Muscle of arm (tissue), 14 donors: ENCODE measurements at places on chromosomes 2 and 18. TPM values are rescaled to one million over a fixed set of nuclear protein-coding genes. Genes with fewer than 3 reads are reported as not detected.
A peak's percentile ranks its signal among the peaks of the same experiment; 100 is the strongest.

Gene LMAN2L
- polyA plus RNA-seq: 19.1 TPM

Gene GPR35
- 0.62 TPM for polyA plus RNA-seq

Gene FAM110C
- polyA plus RNA-seq: 1.6 TPM

Gene WDSUB1
- 8.9 TPM for polyA plus RNA-seq

Gene SP140
- polyA plus RNA-seq: 1.5 TPM

Gene NCOA1
- polyA plus RNA-seq: 168 TPM

Gene DQX1
- 1.2 TPM for polyA plus RNA-seq

Gene AFF3
- polyA plus RNA-seq: 3.6 TPM

Gene ABCB6
- polyA plus RNA-seq: 36.5 TPM

Gene ZNF396
- 1.3 TPM for polyA plus RNA-seq

Gene GRHL1
- polyA plus RNA-seq: 0.78 TPM

Gene SLC16A14
- 3.4 TPM for polyA plus RNA-seq

Gene CTAGE1
- not detected for polyA plus RNA-seq

DNA sequence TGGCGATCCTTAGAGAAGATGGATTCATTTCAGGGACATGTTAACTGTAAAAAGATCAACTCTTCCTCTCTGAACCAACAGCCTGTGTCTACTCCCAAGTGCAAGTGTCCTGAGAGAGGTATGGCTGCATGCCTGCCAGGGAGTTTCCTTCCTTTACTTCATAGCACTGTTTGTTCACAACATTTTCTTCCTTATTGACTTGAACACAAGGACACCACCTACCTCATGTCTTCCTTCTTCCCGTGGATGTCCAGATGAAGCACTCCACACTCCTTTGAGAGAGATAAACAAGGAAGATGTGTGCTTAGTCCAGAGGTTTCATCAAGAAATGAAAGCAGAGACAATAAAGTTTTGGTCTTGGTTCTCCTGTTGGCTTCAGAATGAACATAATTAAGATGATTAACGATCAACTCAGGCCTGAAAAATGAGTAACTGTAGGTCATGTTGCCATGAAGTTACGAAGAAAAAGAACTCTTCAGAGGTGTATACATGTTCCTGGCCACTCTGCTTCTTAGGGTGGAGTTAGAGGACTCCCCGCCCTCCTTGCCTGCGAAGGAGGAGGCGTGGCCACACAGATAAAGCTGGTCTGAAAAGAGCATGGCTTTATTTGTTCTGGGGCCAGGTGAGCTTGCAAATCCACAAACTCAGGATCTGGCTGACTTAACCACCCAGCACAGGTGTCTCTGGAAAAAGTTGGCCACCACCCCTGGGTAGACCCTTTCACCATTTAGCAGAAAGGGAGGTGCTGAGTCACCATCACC is 155.0 kb upstream of the KCTD1 start:
- no peak for DNase-seq

DNA sequence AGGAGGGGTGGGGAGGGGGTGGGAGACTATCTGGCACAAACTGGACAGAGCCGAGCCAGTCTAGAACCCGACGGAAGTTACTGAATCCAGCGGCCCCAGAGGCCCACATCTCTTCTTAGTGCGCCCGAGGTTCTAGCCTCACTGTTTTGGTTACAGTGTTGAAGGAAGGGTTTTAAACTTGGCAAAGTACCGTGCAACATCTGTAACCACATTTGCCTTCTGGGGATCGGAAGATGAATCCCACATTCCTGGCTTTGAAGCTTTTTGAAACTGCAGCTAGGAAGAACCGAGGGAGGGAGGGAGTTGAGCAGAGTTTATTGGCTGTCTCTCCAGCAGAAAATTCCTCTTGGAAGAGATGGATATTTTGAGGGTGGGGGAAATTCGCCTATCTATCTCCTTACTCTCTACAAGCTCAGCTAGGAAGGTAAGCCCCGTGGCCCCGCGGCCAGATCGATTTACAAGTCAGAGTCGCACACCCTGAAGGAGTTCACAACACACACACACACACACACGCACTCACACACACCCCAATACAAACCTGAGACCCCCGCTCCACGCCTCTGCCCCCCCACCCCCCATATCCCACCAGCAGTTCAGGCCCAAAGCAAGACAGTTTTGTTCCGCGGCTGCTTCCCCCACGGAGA is 1.0 kb downstream of the ACVR1 start:
- DNase-seq: peak; percentile 88

DNA sequence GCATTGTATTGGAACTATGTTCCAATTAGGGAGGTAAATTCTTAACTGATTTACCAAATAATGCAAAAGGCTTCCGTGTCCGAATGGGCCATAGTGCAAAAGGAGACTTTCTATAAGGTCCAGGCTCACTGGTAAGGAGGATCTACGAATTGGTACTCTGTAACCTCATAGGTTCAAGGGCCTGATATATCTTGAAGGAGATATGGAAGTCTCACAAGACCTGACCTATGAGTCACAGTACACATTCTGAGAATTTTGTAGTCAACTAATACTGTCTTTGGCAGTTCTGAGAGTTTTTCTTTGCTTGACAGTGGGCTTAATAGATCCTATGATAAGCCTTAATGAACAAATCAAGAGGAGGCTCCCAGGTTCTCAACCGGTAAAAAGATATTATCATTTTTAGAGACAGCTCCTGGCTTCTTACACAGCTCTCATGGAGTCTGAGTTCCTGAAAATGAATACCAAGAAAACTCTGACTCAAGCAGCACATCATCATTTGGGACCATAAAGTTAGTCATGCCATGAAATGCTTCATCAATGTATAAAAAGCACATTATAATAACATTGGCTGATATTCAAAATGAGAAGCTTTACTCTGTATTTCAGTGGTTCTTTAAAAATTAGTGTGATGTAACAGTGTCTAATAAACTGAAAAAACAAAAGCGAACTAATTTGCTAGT is 1275.2 kb upstream of the CRIM1 start:
- DNase-seq: no peak

- DNase-seq: no peak
Measured at GRCh38 chr2:18518116-18519111, 42.0 kb downstream of the RDH14 start.

- DNase-seq: no peak
Measured at GRCh38 chr2:33839791-33840190, 240.7 kb upstream of the FAM98A start.

DNA sequence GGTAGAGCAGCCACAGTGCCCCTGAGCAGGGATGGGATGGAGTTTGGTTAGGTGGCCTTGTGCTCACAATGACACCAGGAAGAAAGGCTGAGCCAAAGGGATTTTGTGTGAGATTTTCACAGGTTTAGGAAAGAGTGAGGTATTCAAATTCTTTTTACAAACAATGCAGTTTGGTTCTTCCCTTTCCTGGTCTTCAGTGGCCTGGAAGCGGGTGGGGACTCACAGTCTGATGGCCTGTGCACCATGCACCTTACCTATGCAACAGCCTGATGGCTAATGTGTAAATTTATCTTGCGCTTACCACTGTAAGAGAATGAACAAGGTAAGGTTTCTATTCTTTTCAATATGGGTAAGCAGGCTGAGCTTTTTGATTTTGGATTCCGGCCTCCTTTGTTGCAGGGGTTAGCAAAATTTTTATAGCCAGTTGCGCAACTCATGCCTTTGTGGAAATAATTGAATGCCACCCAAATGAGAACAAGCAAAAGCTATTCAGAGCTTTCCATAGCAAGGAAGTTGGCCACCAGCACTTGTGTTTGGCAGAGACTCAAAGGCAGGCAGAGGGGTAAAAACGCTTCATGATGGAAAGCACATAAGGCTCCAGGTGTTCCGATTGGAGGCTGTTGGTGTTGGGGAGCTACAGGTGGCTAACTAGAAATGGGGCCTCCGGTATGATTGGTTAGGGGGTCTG is 23.8 kb upstream of the IL1R2 start:
- DNase-seq: no peak

DNA sequence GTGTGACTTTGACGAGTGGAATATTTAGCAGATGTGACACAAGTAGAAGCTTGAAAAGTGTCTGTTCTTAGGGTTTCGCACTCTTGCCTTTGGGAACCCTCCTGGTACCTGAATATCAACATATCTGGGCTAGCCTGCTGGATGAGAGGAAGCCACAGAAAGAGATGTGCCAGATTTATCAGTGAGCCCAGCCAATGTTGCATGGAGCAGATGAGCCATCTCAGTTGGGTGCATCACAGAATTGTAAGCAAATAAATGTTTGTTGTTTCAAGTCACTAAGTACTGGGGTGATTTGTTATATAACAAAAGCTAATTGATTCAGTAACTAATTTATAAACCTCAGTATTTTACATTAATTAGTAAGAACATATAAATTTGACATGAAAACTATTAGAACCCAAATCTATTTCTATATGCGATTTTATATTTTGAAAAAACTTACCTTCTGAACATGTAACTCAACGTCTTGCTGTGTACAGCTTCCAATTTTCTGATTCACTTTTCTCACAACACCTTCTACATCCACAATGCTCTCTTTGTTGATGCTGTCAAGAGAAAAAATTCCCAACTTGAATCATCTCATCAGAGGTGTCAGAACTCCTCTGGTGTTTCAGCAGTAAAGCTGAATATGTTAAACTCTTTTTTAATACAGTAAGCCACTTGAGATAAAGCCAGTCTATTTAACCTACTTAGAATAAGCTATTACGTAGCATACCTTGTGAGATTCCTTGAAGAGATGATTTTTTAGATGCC is 42.3 kb downstream of the DARS1 start:
- no peak for DNase-seq

- peak; percentile 71 for DNase-seq
Measured at GRCh38 chr2:208072250-208072892, 47.0 kb upstream of the PLEKHM3 start.

GRCh38 chr2:177812713-177813396 is 259.7 kb downstream of the PDE11A start:
- DNase-seq: no peak

- peak; percentile 9 for DNase-seq
Measured at GRCh38 chr18:22813648-22814328, 119.3 kb upstream of the RBBP8 start.

DNA sequence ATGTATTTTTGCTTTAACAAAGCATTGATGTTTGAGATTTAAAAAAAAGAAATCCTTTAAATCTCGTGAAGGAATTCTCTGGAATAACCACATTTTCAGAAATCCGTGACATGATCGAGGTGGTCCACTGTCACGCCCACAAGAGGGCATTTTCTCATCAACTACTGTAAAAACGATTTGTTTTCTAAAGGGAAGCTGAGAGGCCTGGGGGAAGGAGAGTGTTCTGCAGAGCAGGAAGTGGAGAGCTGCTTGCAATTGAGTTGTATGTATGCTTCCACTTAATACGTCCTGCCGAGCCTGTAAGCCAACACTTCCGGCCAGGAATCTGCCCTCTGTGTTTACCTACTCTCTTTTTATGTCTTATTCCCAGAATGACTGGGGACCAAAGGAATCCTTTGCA is 19.4 kb downstream of the KLHL29 start:
- DNase-seq: peak; percentile 56

GRCh38 chr2:233129351-233129978 is 69.3 kb downstream of the INPP5D start:
- DNase-seq: no peak

DNA sequence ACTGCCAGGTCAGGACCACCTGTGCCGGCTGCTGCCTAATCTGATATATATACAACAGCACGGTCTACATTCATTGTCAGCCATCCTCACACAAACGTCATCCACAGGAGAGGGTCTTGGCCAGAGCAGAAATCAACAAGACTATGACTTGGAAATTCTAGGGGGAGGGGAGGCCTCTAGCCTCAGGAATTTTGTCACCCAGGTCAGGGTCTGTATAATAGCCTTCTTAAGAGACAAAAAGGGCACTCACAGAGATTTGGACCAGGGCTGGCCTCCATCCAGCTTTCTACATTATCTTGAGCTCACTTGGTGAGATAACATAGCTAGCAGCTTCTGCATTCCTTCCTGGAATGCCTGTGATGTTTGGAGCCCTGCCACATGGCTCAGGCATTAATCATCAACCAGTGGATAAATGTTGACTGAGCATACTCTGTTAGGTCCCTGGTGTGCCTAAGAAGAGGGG is 50.4 kb upstream of the CTIF start:
- DNase-seq: no peak

DNA sequence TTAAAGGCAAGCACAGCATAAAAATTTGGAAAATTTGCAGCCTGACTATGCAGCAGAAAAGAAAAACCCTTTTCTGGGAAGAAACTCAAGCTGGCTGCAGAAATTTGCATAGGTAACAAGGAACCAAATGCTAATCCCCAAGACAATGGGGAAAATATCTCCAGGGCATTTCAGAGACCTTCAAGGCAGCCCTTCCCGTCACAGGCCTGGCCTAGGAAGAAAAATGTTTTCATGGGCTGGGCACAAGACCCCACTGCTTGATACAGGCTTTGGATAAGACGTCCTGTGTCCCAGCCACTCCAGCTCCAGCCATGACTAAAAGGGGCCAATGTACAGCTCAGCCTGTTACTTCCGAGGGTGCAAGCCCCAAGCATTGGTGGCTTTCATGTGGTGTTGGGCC is 717.6 kb downstream of the TDRD15 start:
- no peak for DNase-seq

- DNase-seq: no peak
Measured at GRCh38 chr2:190997526-190998113, 16.4 kb downstream of the STAT1 start.

DNA sequence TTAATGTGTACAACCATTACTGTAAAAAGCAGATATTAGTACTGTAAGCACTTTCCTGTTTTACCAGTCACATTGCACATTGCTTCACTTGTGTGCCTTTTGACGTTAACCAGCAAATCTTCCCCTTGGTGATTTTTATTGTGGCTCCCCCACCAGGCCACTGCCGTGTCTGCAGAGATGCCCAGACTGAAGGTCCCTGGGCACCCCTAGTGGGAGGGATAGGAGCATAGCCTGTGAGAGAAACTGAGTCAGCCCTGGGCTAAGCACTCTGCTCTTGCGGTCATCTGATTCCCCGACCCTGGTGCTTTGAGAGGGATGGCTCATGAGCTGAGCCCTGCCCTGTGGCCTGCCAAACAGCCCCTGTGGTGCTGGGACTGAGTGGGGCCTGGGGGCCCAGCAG is 73.4 kb downstream of the INPP4A start:
- DNase-seq: no peak

DNA sequence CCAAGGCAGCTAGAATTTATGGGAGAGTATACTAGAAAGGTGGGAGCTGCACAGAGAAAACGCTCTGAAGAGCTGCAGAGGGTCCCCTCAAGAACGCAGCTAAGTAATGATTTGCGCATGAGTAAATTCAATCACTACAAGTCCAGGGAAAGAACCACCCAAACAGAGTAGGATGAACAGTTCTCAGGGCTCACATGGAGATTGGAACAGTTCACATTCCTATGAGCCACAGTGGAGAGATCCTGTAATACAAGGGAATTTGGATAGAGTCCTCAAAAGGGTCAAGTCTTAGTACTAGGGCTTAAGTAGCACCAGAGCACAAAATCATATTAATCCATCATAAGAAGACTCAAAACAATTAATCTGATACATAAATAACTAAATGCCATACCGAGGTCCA is 12.7 kb downstream of the OLA1 start:
- no peak for DNase-seq

GRCh38 chr2:201242571-201243277 is 17.6 kb upstream of the CASP8 start:
- DNase-seq: no peak

- DNase-seq: no peak
Measured at GRCh38 chr2:119490653-119491195, 33.6 kb downstream of the SCTR start.
